Activated naive CD8-positive, alpha-beta T cell treated with anti-CD3 and anti-CD28 coated beads, Interleukin-2, amount 50 U/mL, for 24 hours (primary cell): ENCODE measurements at places on chromosomes 3 and 15.

DNA sequence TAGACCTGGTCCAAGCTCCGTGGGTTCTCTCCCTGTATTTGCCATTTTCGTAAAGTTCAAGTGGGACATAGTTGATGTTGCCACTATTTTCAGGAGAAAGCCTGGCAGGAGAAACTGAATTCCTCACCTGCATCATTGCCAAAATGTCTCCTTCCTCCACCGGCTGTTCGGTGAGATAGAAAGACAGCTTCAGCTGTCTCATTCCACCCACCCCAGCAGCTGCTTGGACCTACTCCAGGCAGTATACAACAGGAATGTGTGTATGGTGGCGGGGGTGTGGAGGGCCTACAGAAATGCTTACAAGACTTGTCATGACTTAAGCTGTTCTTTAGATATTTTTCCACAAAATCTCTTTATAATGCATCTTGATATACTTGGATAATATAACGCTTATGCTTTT is 132.7 kb upstream of the RAP2B start:
- peaks cover 3% of the 10 kb centered on the region for H3K27me3 ChIP-seq
- no peaks in the 10 kb centered on the region for H3K4me1 ChIP-seq
- no peak overlapping the region for H3K27ac ChIP-seq
- no peak overlapping the region for H3K4me3 ChIP-seq

- H3K4me1 ChIP-seq: no peaks in the 10 kb centered on the region
- H3K4me3 ChIP-seq: no peak overlapping the region
- H3K36me3 ChIP-seq: no peaks in the 10 kb centered on the region
These were observed 16.0 kb downstream of the LRRN1 start for GRCh38 chr3:3815206-3815605.

DNA sequence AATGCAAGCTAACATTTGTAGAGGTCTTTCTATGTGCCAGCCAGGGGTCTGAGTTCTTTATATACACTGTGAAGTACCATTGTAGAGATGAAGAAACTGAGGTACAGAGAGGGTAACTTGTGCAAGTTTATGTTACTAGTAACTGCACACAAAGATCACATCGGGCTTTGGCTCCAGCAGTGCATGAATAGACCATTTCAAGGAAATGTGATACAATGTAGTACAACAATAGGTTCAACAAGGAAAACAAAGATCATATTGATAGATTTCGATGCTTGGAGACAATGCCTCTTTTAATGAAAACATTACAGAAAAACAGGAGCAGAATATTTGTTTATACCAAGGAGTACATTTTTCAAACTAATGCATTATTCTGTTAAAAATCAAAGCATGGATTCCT is 115.3 kb downstream of the POLR2M start:
- DNase-seq: no peak
- no peaks in the 10 kb centered on the region for H3K4me1 ChIP-seq
- H3K36me3 ChIP-seq: no peaks in the 10 kb centered on the region
- H3K4me3 ChIP-seq: no peak overlapping the region
- H3K27me3 ChIP-seq: peaks cover 17% of the 10 kb centered on the region

GRCh38 chr15:40256638-40257235 is 17.9 kb downstream of the PAK6 start:
- H3K36me3 ChIP-seq: no peaks in the 10 kb centered on the region
- peaks cover 3% of the 10 kb centered on the region for H3K4me1 ChIP-seq
- H3K4me3 ChIP-seq: no peak overlapping the region
- peaks cover 25% of the 10 kb centered on the region for H3K27me3 ChIP-seq

DNA sequence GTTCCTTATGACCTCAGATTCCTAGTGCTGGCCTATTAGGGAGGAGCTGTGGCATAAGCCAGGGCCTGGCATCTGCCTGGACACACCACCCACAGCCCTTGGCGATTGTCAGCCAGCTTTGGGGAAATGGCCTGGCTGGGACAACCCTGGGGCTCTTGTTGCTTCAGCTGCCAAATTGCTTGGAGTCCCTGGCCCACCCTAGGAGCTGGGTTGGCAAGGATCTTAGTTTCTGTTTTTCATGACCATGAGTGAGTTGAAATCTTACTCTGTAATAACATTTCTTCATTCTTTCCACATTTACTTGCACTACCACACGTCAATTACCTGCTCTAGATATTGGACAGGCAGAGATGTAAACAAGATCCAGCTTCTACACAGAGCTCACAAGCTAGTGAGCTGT is 1.9 kb upstream of the MYZAP start:
- H3K27me3 ChIP-seq: peaks cover 28% of the 10 kb centered on the region
- H3K4me3 ChIP-seq: no peak overlapping the region
- peak overlapping the region; percentile 53 for H3K27ac ChIP-seq
- peaks cover 28% of the 10 kb centered on the region for H3K4me1 ChIP-seq

DNA sequence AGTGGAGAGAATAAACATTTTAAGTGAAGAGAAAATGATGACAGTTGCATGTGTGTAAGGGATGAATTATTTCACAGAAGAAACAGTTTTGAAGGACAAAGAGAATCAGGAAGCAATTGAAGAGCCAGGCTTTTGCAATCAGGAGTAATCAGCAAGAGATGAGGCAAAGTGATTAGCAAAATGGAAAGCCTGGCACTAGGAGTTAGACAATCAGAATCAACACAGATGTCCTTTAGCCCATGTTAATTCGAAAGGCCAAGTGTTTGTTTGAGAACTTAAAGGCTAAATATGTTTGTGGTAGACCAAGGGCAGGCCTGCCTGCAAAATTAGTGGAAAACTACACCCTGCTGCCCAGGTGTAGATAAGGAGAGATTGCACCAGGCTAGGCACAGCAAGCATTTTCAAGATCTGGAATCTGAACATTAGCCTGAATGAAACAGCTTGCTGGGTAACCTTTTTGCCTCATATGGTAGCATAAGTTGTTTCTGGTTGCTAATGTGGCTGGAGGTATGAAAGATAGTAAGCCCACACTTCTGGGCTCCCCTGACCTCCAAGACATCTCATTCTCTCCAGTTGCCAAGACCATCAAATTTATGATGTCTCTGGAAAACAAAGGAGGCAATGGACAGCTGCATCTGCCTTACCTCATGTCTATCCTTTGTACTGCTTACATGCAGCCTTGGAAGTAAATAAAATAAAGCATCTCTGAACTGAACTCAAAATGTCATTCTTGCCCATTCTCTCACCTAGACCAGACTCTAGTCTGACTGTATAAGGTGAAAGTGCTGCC is 22.0 kb upstream of the LEKR1 start:
- no peaks in the 10 kb centered on the region for H3K27me3 ChIP-seq
- H3K27ac ChIP-seq: no peak overlapping the region
- H3K4me3 ChIP-seq: no peak overlapping the region
- DNase-seq: no peak

GRCh38 chr3:82055792-82056191 is 294.3 kb upstream of the GBE1 start:
- no peak overlapping the region for H3K27ac ChIP-seq
- no peak overlapping the region for H3K4me3 ChIP-seq
- H3K36me3 ChIP-seq: no peaks in the 10 kb centered on the region
- no peak for DNase-seq
- H3K4me1 ChIP-seq: no peaks in the 10 kb centered on the region

DNA sequence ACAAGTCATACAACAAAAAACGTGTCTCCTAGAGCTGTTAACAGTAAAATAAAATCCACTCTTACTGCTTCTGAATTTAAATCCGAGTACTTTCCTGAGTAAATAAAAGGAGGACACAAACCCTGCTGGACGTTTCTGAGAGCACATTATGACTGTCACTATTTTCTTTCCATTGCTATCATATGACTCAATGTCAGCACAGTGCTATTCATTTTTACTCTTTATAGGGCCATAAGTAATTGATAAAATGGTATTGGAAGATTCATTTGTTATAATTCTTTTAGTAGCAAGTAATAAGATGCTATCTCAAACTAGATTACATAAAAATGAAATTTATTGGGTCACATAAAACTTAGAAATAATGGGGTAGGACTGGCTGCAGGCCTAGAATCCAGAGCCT is 68.6 kb downstream of the ALCAM start:
- H3K27me3 ChIP-seq: no peaks in the 10 kb centered on the region
- peaks cover 3% of the 10 kb centered on the region for H3K36me3 ChIP-seq
- H3K4me1 ChIP-seq: no peaks in the 10 kb centered on the region
- DNase-seq: no peak
- no peak overlapping the region for H3K27ac ChIP-seq

DNA sequence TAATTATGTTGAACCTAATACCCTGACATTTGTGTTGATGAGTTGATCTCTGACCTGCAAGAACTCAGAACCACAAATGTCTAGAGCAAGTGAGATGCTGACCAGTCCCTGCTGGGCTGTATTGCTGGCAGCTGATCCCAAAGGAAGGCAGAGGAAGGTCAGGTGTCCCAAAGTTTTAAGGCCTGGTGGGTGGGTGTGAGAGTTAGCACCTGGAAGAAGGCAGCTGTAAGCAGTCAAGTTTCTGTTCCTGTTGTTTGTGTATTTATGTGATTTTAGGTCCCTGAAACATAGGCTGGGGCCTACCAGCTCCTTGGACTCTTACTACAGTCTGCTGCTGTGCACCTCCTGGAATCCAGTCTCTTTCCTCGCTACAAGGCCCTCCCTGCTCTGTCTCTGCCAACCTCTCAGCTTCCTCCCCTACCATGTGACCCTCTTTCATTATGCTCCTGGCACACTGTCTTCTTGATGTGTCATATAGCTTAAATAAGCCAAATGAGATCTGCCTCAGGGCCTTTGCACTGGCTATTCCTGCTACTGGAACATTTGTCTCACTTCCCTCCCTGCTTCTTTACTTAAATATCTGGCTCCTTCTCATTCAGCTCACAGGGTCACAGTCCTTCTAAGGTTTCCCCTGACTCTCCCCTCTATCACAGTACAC is 31.0 kb upstream of the ATOSA start:
- DNase-seq: no peak
- H3K4me3 ChIP-seq: no peak overlapping the region
- H3K27ac ChIP-seq: peak overlapping the region; percentile 3
- peaks cover 7% of the 10 kb centered on the region for H3K4me1 ChIP-seq
- H3K36me3 ChIP-seq: no peaks in the 10 kb centered on the region

DNA sequence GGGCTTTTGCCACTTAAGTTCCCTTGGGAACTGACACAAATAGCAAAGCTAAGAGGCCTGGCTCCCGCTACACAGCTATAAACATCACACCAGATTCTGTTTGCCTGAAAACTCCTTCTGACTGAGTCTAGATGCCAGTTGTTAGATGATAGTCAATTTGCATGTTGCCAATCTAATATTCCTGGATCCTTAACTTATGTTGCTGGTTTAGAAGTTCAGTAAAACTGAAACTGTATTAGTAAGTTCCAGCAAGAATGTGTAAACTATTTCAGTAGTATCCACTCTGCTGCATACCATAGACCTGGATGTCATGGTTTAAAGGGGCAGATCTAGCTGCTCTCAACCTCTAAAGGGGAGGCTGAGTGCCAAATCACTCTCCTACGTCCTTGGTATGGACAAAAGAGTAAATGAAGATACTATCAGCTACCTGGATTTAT is 27.1 kb upstream of the LACTB start:
- no peak overlapping the region for H3K4me3 ChIP-seq
- H3K27ac ChIP-seq: no peak overlapping the region
- no peaks in the 10 kb centered on the region for H3K36me3 ChIP-seq
- H3K27me3 ChIP-seq: no peaks in the 10 kb centered on the region
- peaks cover 4% of the 10 kb centered on the region for H3K4me1 ChIP-seq

- no peak for DNase-seq
- no peak overlapping the region for H3K27ac ChIP-seq
- no peaks in the 10 kb centered on the region for H3K36me3 ChIP-seq
These were observed 30.1 kb downstream of the FOXL2 start for GRCh38 chr3:138916824-138917223.

DNA sequence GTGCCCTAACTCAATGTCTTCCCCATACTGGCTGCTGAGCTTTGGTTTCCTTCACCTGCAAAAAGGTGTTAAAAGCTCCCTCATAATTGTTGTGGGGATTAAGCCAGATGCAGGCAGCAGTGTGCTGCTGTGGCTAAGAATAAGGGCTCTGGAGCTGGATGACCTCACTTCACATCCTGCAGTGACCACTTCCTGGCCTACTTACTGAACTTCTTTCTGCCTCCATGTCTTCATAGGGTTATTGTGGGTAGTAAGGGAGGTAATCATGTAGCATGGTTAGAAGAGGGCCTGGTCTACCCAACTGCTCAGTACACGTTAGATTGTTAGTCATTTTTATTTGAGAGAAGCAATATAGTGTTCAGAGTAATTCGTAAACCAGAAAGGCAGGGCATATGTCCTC is 18.4 kb downstream of the GYG1 start:
- H3K4me3 ChIP-seq: no peak overlapping the region
- H3K27me3 ChIP-seq: no peaks in the 10 kb centered on the region
- peaks cover 42% of the 10 kb centered on the region for H3K36me3 ChIP-seq
- H3K4me1 ChIP-seq: peaks cover 13% of the 10 kb centered on the region
- no peak for DNase-seq
- H3K27ac ChIP-seq: peak overlapping the region; percentile 33

DNA sequence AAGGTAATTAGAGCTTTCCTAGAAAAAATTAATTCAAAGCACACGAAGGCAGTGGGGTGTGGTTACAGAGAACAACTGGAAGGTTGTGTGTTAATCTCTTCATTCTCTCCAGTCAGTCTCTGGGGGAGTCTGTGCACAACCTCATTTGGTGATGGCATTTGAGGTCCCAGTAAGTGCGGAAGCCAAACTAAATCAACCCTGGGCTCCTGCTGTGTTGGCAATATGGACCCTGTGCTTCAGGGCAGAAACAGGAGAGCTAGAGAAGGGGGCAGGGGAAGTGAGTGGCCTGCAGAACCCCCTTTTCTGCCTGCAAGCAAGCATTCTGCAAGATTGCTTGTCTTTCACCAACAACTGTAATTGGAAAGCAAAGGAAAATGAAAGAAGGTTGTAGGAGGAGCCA is 195.9 kb upstream of the ST8SIA2 start:
- no peak overlapping the region for H3K4me3 ChIP-seq
- no peaks in the 10 kb centered on the region for H3K27me3 ChIP-seq
- H3K4me1 ChIP-seq: no peaks in the 10 kb centered on the region
- no peak overlapping the region for H3K27ac ChIP-seq

- no peak overlapping the region for H3K27ac ChIP-seq
- no peaks in the 10 kb centered on the region for H3K36me3 ChIP-seq
- no peaks in the 10 kb centered on the region for H3K4me1 ChIP-seq
- H3K4me3 ChIP-seq: no peak overlapping the region
- no peak for DNase-seq
These were observed 37.6 kb downstream of the FAM3D start for GRCh38 chr3:58628823-58629562.

- no peak overlapping the region for H3K27ac ChIP-seq
- peaks cover 12% of the 10 kb centered on the region for H3K4me1 ChIP-seq
- DNase-seq: no peak
- H3K27me3 ChIP-seq: peaks cover 4% of the 10 kb centered on the region
These were observed 97.1 kb downstream of the CPN2 start for GRCh38 chr3:194254040-194254439.

GRCh38 chr3:54447427-54447826 is 325.1 kb downstream of the CACNA2D3 start:
- no peaks in the 10 kb centered on the region for H3K4me1 ChIP-seq
- no peaks in the 10 kb centered on the region for H3K27me3 ChIP-seq
- H3K4me3 ChIP-seq: no peak overlapping the region
- H3K36me3 ChIP-seq: no peaks in the 10 kb centered on the region

DNA sequence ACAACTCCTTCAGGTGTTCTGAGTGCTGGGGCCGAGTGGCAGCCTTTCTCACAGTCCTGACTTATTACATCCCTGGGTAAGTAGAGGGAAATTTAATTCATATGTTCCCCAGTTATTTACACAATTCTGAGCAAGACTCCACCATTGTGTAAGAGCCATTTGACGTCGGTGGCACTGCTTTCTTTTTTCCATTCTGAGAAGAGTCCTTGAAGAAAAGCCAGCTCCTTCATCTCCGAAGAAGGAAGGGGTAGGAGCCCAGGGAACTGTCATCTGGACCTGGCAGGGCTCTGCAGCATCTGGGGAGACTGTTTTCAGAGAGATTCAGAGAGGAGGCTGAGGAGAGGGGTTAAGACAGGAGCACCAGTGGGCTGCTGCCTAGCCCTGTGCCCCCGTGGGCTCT is 22.6 kb upstream of the MASP1 start:
- H3K36me3 ChIP-seq: no peaks in the 10 kb centered on the region
- peaks cover 61% of the 10 kb centered on the region for H3K27me3 ChIP-seq
- DNase-seq: no peak
- H3K27ac ChIP-seq: no peak overlapping the region
